NCI-H187 (cell line): ENCODE measurements at places on chromosomes 7 and 10.

- DNase-seq: no peak
Measured at GRCh38 chr10:123870260-123870659, 21.3 kb downstream of the CPXM2 start.

DNA sequence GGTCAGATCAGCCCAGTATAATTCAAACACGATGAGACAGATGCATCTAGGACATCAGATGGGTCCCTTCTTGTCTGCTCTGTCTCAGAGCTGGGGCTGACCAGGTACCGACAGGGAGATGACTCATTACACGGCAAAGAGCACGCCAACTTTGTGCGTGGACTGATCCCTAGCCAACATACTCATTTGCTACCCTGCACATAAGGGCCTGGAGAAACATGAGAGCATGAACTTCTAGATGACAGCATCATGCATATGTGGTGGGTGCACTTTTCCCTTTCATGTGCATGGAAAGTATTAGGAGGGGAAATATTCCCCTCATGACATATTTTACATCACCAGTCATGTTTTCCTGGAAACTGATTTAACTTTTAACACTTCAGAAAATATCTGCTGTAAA is 35.1 kb upstream of the NPVF start:
- DNase-seq: no peak

DNA sequence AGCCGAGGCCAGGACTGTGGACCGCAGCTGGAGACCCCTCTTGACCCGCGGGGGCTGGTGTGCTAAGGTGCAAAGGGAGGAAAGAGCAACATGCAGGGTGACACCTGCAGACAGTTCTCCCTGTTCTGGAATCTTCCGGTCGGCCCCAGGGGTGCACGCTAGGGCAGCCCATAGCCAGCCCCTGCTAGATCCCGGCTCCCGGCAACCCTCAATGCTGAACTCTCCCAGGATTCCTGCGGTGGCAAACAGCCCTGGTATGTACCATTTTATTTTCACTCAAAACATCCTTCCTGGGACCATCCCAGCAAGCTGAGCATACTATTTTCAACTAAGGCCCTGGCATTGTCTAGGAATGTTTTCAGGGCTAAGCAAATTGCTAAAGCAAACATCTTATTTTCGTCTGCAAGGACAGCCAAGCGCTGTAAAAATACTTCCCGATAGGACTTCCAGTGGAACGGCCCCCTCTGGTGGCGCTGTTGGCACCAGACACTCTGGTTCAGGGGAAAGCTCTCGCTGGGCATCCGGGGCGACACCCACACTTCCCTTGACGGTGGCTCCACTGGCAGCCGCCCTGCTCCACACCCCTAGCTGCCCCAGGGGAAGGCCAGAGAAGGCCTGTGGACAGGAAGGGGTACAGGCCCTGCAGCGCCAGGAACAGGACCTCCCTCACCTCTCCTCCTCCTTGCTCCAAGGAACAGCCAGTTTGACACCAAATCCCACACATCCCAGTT is 99.4 kb downstream of the CTBP2 start:
- no peak for DNase-seq

- no peak for DNase-seq
Measured at GRCh38 chr7:116447966-116448839, 51.3 kb upstream of the CAV2 start.

GRCh38 chr10:49037187-49037586 is 78.1 kb downstream of the VSTM4 start:
- no peak for DNase-seq

- DNase-seq: no peak
Measured at GRCh38 chr7:84384417-84384816, 189.8 kb upstream of the SEMA3A start.

DNA sequence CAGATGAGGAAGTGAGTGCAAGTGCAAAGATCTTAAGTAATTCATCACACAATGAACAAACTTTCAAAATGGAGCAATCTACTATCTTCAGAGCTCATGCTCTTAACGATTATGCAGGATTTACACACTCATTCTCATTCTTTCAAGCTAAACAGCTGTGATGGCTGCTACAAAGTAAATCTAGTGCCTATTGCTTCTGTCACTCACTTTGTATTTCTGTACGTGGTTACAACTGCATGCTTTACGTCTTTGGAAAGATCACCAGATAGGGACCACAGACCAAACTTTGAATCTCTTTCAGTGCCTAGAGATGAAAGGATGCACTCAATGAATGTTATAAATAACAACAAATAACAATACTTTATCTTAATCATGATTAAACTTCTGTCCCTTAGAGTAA is 194.6 kb downstream of the MAGI2 start:
- DNase-seq: no peak

DNA sequence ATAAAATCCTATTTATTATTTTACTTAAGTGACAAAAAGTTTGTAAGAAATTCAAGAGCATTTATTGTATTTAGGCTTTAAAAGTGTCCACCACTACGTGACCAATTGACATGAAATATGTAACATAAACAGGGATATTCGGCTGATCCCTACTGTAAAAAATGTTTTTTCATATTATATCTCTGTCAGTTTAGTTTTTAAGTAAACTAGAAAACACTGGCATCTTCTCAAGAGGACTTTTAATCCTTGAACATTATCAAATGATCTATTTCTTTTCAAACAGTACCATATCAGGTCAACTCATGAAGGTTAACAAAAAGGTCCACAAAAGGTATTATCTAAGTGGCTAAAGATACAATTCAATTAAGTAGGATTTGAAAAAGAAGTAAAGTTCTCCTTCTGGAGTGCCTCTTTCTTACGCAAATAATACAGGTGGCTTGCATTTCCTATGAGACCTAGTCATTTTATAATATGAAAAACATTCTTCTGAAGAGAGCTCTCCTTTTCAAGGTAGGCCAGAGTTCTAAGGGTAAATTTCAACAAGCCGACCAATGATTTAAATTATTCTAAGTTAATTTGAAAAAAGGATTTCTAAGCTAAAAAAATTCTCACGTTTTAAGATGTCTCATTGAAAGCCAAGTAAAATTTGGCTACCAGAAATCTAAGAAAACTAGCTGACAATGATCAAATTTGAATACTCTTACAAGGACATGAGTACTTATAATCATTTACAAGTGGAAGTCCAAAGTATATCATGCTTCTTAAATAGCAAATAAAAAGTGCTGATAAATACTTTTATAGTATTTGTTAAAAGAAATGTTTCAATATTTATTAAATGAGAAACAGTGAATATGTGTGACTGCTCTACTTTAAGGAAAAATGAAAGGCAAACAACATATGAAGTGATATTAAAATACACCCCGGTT is 133.5 kb downstream of the NRBF2 start:
- no peak for DNase-seq

- no peak for DNase-seq
Measured at GRCh38 chr10:96814264-96814663, 17.8 kb upstream of the LCOR start.

GRCh38 chr7:2520131-2520760 is 672 bp downstream of the LFNG start:
- no peak for DNase-seq

DNA sequence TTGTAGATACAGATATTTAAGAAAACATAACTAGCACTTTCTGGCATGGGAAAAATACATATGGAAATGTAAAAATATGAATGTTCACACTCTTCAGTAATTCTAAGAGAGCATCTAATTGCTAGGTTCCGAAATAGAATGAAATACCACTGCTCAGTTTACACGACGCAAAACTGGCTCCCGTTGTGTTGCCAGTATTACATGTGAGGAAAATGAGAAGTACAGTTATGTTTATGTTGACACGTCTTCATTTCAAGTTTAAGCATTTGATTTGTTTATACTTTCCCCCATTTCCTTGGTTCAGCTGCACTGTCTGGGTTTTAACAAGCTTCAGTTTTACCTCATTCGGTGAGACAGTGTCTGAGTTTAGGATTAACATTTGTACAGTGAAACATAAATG is 275.8 kb upstream of the SEMA3D start:
- DNase-seq: no peak

GRCh38 chr7:30164567-30164966 is 29.8 kb downstream of the MTURN start:
- no peak for DNase-seq

- DNase-seq: no peak
Measured at GRCh38 chr10:10014846-10015245, 1002.8 kb upstream of the CELF2 start.

GRCh38 chr10:13074563-13075451 is 25.2 kb upstream of the OPTN start:
- DNase-seq: peak; percentile 40

- DNase-seq: no peak
Measured at GRCh38 chr10:123301077-123301857, 147.1 kb downstream of the BUB3 start.

DNA sequence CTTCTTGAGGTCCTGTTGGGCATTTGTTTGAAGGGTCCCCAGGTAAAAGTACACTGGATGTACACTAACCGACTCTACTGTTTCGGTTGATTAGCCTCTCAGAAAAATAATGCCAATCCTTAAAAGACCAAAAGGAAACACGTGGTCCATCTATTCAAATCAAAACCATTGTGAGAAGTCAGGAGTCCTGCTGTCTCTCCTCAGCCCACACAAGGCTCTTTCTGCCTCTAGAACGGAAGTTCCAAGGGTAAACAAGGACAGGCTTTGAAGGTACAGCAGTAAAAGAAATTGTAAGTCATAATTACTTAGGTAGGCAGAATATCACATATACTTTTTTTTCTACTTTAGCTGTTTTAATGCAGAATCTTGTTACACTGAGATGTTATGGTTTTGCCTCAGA is 71.7 kb upstream of the TPK1 start:
- no peak for DNase-seq

- DNase-seq: no peak
Measured at GRCh38 chr7:73856941-73857340, 4.0 kb upstream of the TMEM270 start.

DNA sequence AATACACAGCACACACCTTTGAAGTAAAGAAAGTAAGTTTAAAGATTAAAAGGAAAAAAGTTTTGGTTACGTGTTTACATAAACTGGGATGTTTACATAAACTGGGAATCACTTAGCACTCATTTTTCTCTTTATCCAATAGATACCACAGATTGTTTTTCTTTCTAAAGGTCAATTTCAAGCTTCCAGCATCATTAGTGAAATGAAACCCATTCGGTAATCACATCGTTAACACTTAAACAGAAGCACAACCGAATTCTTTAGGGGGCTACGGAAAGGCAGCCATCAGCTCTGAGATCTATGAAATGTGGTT is 1.1 kb downstream of the ODAD2 start:
- no peak for DNase-seq

DNA sequence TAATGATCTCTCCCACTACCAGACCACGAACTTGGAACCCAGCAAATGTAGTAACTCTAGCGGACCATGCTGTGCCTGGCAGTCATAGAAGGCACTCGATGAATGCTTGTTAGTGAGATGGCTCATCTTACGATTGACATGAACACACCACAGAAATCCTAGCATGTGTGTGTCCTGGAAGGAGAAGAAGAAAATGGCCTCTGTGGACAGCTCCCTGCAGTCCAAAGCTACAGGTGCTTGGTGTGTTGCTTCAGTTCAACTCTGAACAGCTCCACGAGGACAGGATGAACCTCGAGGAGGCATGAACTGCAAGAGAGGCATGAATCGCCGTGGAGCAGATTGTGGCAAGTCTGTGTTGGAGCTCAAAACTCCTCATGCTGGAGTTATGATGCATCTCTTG is 93.5 kb downstream of the KLF6 start:
- no peak for DNase-seq

DNA sequence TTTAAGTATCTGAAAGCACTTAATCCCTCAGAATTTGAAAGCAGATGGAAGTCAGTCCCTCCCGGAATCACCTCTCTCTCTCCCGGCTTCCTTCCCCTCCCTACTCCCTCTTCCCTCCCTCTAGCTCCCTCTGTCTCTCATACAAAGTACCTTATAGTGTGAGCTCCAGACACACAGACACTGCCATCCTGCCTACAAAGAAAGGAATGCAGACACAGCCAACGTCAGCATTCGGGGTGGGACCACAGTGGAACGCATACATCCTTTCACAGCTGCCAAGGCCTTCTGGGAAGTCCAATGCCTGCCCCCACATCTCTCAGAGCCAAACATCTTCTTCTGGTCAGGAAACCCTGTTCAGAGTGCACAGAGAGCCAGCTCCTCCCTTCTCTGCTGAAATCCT is 9.3 kb downstream of the NOD1 start:
- DNase-seq: no peak

GRCh38 chr10:86447432-86447831 is 74.2 kb downstream of the WAPL start:
- DNase-seq: no peak

GRCh38 chr7:21106296-21106732 is 319.6 kb upstream of the SP8 start:
- DNase-seq: no peak

GRCh38 chr10:30365278-30365677 is 16.2 kb upstream of the MTPAP start:
- DNase-seq: no peak

GRCh38 chr7:139682136-139683013 is 95.4 kb downstream of the HIPK2 start:
- no peak for DNase-seq

- no peak for DNase-seq
Measured at GRCh38 chr10:84539216-84539615, 210.8 kb downstream of the CCSER2 start.

DNA sequence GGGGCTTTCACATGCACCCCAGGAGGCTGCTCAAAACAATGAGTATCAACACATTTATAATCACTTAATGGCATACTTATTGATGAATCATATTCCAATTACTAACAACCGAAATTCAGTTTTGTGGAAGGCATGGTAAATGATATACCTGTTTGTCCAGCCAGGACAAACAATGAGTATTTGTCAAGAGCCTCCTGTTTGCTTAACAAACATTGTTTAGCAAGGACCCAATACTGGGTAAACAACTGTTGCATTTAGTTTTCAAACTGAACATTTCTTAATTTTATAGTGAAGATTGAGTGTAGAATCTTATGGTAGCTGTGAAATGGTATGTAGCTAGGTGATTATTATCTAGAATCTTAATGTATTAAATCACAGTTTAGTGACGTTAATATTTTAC is 473.7 kb downstream of the ATRNL1 start:
- no peak for DNase-seq

DNA sequence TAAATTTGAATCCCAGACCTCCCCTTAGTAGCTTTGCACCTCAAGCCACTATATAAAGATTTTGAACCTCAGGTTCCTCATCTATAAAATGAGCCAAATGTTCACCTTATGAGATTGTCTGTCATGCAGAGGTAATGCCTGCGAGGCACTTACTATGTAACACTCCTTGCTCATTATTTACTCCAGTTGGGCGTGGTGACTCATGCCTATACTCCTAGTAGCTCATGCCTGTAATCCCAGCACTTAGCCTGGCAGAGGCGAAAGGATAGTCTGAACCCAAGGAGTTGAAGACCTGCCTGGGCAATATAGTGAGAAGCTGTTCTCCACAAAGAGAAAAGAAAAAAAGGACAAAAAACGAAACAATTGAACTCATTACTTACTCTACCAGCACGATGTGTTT is 82.2 kb downstream of the MDFIC start:
- no peak for DNase-seq
